Lower leg skin (tissue), 4 donors: ENCODE measurements at places on chromosomes 6 and 20. TPM values are rescaled to one million over a fixed set of nuclear protein-coding genes. Genes with fewer than 3 reads are reported as not detected.

DNA sequence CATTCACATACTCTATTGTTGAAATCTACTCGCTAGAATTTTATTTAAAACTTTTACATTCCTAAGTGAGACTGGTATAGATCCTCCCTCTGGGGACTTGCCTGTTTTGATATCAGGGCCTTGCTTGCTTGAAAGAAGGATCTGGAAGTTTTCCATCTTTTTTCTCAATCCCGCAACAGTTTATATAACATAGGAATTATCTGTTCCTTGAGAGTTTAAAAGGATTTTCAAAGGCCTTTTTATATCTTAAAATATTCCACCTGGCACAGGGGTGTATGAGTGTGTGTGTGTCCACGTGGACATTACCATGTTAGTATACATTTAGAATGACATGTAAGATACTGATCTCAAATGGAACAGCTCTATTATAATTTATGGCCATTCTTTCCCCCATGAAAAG is 96.3 kb downstream of the TRERF1 start:
- DNase-seq = no peak

- DNase-seq = no peak
These were observed 101.1 kb upstream of the PLCB4 start for GRCh38 chr20:8967641-8968245.

DNA sequence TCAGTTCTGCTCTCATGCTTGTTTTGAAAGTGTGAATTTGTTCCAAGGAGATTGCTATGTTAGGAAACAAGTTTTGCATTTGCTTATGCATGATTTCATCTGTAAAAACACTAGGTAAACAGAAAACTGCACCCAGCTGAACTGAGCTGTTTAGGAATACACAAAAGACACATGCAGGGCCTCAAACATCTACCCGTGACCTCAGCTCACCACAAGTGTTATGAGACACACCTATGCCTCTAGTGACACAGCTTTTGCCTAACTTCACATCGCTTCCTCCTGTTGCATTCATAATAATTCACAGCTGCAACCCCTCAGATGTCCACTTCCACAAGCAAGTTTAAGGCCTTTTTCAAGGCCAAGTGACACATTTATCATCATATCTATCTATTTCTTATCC is 98.0 kb upstream of the SLC24A3 start:
- no peak for DNase-seq

HUS1B gene
- 0.72 TPM for total RNA-seq

DNA sequence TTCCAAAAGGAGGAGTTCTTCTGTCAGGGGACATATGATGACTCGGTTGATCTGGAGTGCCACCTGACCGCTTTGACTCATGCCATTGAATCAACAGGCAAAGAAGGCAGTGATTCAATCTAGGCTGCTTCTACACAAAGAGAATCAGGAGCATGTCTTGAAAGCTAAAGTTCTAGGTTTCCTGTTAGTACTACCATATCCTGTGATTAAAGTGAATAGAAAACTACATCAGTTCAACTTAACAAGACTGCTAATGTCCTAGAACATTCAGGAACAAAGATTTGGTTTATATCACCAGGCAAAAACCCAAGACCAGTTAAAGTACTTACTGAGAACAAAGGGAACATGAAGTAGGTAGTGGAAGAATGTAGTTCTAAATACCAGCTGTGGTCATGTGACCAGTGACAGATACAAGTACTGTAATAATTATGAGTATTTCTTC is 216.8 kb upstream of the SGK1 start:
- DNase-seq = no peak

DNA sequence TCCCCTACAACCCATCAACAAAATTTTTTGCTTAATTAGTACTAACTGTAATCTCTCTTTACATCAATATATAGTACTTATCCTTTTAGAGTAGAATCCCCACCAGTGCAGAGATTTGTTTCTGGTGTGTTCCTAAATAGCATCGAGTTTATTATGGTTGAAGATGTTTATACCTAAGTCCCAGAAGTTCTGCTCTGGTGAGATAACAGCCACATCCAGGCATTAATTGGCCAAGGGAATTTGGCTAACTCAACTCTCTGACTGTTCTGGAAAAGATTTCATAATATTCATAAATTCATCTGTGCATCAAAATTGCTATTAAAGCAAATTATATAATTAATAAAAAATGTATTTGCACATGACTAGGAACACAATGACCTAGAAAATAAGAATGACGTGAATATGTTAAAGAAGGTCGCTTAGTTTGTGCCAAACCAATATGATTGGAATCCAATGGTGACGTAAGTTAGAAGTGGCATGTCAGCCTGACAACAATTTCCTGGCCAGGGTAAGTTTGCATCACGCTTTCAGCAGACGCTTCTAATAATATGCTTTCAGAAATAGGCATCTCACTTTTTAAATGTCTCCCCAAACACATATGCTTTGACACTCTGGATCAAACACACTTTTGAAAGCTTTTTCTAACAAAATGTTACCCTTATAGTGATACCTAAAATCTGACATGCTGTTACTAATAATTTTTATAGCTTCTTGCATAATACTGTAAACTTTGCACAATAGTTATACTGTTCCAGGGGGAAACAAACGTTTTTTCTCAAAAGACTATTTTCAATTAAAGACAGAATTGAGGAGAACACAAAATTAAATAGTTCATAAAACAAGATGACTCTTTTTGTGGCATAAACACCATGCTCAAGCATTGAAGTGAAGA is 236.7 kb downstream of the TENT5A start:
- DNase-seq = no peak

DNA sequence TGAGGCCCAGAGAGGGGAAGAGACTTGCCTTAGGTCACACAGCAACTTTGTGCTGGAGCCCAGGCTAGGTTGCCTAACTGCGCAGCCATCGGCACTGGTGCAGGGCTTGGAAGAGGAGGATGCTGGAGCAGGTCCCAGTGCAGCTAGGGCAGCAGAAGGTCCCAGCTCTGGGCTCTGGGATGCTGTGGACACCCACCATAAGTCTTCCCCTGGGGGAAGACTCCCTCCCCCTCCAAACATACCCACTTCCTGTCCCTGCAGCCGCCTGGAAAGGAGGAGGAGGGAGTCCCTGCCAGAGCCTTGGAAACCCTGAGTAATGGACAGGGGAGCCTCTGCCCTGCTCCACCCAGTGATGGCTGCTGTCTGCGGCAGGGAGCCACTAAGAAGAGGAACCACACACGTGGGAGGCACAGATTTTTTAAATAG is 93.6 kb downstream of the NCR2 start:
- peak; percentile 61 for DNase-seq
